ENCODE measurements at places on chromosomes 3 and 15.

- no peak for DNase-seq
These were observed 315.2 kb upstream of the PDZRN3 start for GRCh38 chr3:73939985-73940384.

- DNase-seq = no peak
These were observed 54.5 kb downstream of the PLXNA1 start for GRCh38 chr3:127037418-127037841.

DNA sequence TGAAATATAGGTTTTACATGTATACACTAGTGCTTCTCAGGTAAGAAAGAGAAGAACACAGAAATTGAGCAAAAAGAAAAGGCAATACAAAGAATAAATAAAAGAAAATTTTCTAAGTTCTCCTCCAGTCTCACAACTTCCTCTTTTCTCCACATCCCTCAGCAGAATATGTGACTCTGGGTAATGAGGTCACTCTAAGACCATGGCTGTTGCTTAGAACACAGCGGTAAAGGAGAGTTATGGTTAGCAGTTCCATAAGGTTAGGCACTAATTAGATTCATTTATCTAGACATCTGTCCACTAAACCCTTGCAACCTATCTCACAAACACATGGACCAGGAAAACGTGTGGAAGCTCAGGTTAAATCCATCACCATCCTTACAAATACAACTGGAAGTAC is 47.9 kb downstream of the IGSF11 start:
- DNase-seq = no peak

DNA sequence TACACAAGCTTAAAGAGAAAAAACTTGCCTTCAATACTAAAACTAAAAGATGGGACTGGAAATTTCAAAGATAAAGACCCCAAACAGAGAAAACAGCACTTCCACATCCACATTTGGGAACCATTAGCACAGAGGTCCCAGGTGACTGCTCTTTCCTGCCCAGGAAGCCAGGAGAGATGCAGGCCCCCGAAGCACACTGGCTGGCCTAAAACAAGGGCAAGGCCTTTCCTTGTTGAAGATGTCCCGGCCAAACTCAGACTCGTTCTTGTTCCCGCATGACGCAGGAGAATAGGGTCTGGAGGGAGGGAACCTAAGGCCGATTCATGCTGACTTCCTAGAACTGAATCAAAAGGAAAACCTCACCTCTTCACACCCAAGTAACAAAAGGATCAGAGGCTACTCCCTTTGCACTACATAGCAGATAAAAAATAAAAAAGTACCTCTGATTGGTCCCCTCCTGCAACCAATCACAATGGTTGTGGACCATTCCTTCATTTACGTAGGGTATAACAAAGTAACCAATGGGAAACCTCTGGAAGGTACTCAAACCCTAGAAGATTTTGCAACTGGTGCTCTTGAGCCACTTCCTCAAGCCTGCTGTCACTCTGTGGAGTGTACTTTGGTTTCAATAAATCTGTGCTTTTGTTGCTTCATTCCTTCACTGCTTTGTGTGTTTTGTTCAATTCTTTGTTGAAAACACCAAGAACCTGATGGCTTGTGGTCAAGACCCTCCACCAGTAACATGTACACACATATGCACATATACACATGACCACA is 48.7 kb downstream of the EFCAB12 start:
- no peak for DNase-seq

GRCh38 chr15:42734076-42734672 is 2.8 kb downstream of the CDAN1 start:
- DNase-seq = no peak

DNA sequence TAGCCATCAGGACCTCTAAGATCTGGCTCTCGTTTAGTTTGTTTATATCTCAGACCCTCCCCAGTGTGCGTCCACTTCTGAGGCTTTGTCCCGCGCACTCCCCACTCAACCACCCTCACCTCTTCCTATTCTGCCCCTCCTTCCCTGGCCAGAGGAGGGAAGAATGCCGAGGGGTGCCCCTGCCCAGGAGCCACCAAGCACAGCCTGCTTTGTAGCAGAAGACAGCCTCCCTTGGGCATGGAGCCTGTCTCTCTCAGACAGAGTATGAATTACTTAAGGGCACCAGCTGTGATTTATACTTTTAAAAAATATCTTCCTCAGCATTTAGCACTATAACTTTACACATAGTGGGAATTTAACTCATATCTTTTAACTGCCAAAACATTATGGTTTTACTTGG is 6.0 kb downstream of the TMEM266 start:
- DNase-seq = no peak

- DNase-seq = no peak
These were observed 286.3 kb downstream of the ZNF385D start for GRCh38 chr3:21464746-21465145.

DNA sequence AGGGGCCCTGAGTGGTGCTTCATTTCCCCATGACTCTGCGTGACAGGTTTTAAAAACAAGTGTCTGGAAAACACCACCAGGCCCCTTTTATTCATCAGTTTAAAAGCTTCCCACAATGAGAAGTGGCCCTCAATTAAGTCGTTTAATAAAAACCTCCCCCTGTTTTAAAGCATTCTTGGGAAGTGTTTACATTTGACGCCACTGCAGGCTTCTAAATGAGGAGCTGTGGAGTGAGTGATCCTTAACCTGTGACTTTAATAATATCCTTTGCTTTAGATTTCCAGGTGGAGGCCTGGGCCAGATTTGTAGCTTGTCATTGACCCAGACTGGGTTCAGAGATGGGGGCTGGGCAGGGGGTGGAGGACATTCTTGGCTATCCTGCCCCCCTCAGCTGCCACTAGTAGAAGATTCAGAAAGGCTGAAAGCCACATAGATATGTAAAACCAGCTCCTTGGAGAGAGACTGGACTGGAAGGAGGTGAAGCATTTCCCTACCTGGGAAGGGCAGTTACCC is 11.3 kb downstream of the CGNL1 start:
- DNase-seq = no peak

DNA sequence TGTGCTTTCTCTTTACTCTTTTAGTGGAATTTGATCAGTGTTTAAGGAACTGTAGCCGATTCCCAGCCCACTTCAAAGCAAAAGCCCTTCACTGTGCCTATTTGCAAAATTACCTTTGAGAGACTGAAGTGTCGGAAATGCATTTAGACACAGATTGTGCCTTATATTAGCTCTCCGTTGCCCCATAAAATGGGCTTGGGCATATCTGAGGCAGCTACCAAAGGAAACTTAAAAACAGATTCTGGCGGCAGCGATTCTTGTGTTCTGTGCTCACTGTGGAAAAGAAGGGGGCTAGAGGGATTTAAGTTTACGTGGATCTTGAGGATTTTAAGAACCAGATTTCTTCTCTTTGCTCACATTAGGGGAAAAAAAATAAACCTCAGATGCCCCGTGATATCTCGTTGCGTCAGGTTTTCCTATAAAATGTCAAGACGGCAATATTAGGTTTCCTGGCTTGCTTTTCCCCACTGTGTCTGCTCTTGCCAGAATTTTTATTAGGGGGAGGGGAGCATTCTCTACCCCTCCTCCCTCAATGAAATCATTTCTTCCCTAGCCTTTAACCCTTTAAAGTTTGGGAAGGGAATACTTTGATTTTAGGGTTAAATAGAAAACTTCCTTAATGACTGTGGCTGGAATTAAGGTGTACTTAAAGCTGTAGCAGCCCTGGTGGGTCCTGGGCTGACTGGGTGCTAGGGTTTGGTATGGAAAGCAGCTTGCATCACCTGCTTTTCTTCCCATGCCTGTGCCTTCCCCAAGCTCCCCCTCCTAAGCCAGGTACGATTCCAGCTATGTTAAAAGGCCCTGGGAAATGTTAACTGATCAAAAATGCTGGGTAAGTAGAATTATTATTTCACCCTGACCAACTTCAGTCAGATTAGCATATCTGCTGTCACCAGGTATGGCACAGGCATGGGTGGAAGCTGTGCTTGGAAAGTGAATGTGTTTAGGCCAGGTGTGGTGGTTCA is 73.8 kb downstream of the SMAD3 start:
- no peak for DNase-seq

DNA sequence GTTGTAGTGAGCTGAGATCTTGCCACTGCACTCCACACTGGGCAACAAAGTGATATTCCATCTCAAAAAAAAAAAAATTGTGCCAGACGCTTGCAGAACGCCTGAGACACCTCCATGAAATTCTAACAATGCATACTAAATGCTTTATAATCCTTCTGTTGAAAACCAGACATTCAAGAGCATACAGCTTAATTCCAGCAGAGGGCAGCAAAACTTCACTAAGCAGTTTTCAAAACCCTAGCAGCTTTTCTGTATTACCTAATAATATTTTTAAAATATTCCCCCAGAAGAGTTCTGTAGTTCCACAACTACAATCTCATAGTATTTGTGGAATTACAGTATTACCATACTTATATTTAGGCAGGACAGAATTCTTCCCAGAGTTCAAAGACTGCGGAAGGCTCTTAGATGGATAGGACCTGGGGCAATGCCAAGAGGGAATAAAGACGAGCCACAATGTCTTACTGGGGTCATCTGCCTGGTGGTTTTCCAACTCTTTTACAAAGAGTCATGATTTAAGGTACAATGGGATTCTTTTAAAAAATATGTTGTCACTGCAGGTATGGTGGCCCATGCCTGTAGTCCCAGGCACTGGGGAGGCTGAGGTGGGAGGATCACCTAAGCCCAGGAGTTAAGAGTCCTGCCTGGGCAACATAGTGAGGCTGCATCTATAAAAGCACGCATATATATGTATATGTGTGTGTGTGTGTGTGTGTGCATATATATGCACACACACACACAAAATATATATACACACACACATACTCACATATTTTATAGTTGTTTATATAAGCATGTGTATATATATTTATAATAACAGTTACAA is 19.6 kb upstream of the TASOR start:
- peak; percentile 14 for DNase-seq

GRCh38 chr3:53817211-53817610 is 29.0 kb downstream of the CHDH start:
- DNase-seq = no peak

DNA sequence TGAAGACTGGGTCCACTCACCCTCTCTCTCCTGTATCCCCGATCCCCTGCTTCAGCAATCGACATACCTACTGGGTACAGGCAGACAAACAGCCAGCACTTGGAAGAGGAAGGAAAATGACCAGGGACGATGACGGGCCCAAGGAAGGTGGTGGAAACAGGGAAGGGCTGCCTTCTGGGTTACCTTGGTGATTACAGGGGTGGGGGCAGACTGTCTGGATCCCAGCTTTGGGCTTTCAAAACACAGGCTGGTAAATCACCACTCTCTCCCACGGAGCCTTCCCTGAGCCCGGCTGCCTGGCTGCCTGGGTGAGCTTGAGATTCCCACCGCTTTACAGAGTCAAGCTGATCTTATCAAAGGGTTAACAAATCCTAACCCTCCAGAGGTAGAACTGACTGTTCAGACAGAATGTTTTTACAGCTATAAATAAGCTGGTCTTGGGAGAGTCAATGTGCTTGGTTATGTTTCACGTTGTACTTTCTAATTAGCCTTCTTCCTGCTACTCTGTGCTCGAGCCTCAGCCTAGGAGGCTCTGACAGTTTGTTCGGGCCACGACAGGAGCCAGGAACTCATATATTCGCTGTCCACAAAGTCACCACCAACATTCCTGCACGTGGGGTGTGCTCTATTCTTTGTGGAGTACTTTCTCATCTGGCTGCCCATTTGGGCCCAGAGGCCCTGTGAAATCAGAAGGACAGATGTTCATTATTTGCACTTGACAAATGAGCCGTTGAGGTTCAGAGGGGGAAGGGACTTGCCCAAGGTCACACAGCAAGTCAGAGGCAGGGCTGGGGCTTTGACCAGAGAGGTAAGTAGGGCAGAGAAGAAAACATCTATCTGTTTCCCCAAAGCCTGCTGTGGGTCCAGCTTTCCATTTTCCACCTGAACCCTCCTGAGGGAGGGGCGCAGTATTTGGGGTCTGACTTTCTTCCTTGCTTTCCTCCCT is 63.5 kb downstream of the FEM1B start:
- no peak for DNase-seq

DNA sequence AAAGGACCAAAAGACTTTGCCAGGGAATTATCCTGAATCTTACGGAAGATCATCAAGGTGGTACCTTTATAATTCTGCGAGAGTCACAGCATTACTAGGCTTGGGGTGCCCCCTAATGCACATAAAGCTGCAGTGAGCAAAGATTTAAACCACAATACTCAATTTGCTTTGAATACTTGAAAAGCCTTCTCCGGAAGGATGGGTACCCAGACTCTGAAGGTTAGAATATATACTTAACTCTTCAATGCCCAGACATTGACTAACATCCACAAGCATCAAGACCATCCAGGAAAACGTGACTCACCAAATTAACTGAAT is 117.8 kb upstream of the KCNH8 start:
- DNase-seq = no peak

DNA sequence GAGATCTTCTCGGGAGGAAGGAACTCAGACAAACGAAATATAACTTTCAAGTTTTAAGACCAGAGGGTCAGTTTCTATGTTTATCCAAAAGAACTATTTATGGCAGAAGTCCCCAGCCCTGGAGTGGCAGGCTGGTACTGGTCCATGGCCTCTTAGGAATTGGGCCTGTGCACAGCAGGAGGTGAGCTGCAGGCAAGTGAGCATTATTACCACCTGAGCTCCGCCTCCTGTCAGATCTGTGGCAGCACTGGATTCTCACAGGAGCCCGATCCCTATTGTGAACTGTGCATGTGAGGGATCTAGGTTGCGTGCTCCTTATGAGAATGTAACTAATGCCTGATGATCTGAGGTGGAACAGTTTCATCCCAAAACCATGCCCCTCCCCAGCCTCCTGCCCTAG is 14.3 kb upstream of the HPS3 start:
- no peak for DNase-seq

DNA sequence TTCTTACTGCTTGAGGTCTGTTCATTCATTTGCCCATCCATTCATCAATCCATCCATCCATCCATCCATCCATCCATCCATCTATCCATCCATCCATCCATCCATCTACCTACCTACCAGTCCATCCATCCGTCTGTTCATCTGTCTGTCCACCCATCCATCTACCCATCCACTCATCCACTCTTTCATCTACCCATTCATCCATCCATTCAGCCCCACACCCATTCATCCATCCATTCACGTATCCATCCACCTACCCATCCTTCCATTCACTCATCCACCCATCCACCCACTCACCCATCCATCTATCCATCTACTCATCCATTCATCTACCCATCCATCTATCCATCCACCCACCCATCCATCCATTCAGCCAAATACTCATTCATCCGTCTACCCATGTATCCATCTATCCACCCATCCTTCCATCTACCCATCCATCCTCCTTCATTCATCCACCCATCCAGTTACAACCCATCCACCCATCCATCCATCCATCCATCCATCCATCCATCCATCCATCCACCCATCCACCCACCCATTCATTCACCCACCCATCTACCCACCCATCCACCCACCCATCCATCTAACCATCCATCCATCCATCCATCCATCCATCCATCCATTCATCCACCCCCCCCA is 68.3 kb downstream of the FBLN2 start:
- no peak for DNase-seq
